ENCODE measurements at places on chromosomes 11 and 22. TPM values are rescaled to one million over a fixed set of nuclear protein-coding genes. Genes with fewer than 3 reads are reported as not detected.

GRCh38 chr11:74773476-74773875 lies 24.8 kb downstream of the RNF169 start:
- H3K27me3 ChIP-seq: no peaks in the 10 kb centered on the region
- peaks cover 22% of the 10 kb centered on the region for H3K4me1 ChIP-seq

DNA sequence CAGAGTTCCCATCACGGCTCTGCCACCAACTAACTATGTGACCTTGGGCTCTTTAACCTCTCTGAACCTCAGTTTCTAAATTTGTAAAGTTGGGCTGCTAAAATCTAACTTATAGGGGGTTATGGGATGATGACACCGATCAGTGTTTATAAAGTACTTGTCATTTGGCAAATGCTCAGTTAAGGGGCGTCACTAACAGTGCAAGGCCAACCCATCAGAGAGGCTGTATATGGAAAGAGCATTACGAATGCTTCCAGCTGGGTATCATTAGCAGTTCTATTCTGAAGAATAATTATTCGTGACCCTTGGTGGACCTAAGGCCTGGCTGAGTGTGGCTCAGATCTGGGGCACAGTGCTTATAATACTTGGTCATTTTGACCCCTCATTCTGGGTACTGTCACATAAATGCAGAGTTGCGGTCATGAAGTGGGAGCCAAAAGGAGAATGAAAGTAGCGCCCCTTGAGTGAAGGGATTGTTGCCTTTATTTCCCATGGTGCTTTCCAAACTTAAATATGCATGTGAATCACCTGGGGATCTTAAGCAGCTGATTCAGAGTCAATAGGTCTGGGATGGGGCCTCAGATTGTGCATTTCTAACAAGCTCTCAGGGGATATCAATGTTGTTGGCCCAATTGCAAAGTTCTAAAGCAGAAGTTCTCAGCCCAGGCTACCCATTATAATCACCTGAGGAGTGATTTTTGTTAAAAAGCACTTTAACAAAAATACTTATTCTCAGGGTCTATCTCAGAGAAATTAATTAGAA lies 115.8 kb downstream of the CSNK2A3 start:
- no peak overlapping the region for H3K4me3 ChIP-seq
- peaks cover 17% of the 10 kb centered on the region for H3K4me1 ChIP-seq
- H3K27ac ChIP-seq: peak overlapping the region; percentile 1
- DNase-seq: no peak
- H3K27me3 ChIP-seq: no peaks in the 10 kb centered on the region

GRCh38 chr11:31922450-31922849 lies 111.3 kb upstream of the PAX6 start:
- H3K27ac ChIP-seq: no peak overlapping the region
- no peaks in the 10 kb centered on the region for H3K4me1 ChIP-seq
- H3K27me3 ChIP-seq: no peaks in the 10 kb centered on the region
- no peak overlapping the region for H3K4me3 ChIP-seq
- H3K36me3 ChIP-seq: no peaks in the 10 kb centered on the region

DNA sequence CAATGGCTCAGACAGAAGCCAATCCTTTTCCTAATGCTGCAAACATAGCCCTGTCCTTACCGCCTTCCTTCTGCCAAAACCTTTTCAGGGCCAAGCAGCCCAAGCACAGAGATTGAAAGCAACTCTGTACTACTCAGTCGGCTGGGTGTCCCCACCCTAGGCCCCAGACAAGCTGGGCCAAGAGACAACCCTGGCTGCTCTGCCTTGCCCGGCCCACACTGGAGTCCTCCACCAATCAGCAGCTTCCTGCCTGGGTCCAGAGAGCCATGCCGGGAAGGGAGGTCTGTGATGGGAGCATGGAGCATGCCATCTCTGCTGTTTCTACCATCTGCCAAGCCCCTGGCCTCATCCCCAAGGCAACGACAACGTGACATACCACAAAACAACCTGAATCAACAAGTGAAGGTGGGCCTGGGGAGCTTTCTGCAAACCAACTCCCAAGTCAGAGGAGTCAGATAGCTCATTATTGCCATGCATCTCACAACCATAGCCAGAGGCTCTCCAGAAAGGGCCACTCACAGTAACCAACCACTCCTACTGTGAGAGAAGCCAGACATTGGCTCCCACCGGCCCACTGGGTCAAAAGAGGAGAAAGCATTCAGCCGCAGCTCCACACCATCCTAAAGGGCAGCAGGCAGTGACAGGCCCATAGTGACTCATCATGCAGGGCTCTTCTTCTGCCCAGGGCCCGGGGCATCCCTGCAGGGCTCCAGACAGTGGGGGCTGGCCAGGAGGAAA lies 18.2 kb downstream of the PATZ1 start:
- no peak overlapping the region for H3K27ac ChIP-seq
- H3K36me3 ChIP-seq: peaks cover 89% of the 10 kb centered on the region
- H3K4me3 ChIP-seq: no peak overlapping the region
- no peak for DNase-seq
- no peaks in the 10 kb centered on the region for H3K4me1 ChIP-seq

DNA sequence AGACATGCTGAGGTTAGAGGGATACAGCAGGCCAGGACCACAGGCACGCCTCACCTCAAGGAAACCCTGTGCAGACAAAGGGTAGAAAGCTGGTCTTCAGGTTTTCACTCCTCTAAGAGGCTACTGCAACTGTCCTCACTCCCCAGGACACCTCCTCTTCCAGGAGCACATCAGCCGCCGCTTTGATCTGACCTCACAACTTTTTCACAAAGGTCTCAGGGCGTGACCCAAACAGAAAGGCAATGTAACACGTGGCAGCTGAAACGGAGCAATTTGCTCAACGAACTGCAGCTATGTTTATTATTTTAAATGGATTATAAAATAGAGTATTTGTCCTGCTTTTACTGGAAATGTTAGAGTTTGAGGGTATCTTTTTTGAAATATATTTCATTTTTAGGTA lies 46.1 kb downstream of the LARGE1 start:
- H3K4me3 ChIP-seq: no peak overlapping the region
- no peaks in the 10 kb centered on the region for H3K27me3 ChIP-seq
- DNase-seq: no peak
- peaks cover 77% of the 10 kb centered on the region for H3K4me1 ChIP-seq
- no peaks in the 10 kb centered on the region for H3K36me3 ChIP-seq

GRCh38 chr11:33941637-33942160 lies 49.8 kb upstream of the LMO2 start:
- peak overlapping the region; percentile 55 for H3K27ac ChIP-seq
- peak; percentile 22 for DNase-seq
- H3K27me3 ChIP-seq: no peaks in the 10 kb centered on the region
- H3K36me3 ChIP-seq: no peaks in the 10 kb centered on the region

- no peak overlapping the region for H3K4me3 ChIP-seq
- peak overlapping the region; percentile 100 for H3K27ac ChIP-seq
- peaks cover under 1% of the 10 kb centered on the region for H3K27me3 ChIP-seq
- peaks cover 27% of the 10 kb centered on the region for H3K36me3 ChIP-seq
- DNase-seq: no peak
Measured at GRCh38 chr11:61960532-61960931, 6.9 kb downstream of the FTH1 start.

- no peak overlapping the region for H3K4me3 ChIP-seq
- H3K27me3 ChIP-seq: peaks cover 35% of the 10 kb centered on the region
- H3K36me3 ChIP-seq: no peaks in the 10 kb centered on the region
- DNase-seq: peak; percentile 86
- H3K27ac ChIP-seq: peak overlapping the region; percentile 79
- H3K4me1 ChIP-seq: peaks cover 13% of the 10 kb centered on the region
Measured at GRCh38 chr22:45448431-45448830, 34.9 kb downstream of the RIBC2 start.

DNA sequence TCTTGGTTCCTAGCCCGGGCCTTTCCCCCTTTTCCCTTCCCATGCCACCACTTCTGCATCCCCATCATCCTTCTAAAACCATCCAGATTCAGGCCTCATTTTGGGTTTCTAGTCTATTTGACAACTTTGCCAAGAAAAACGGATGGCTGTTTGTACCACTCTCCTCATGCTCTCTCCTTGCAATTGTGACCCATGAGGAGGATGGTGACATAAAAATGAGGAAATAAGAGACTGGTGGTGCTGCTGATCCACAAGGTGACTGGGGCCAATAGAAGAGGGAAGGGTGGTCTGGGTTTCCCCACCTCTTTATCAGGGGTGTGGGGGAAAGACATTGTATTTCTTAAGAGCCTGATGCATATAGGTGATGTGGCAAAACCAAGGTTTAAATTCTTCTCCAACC lies 1.0 kb downstream of the MS4A4A start:
- H3K4me3 ChIP-seq: peak overlapping the region; percentile 37
- H3K27ac ChIP-seq: peak overlapping the region; percentile 42
- no peaks in the 10 kb centered on the region for H3K27me3 ChIP-seq

GRCh38 chr11:130037058-130037457 lies 32.6 kb upstream of the APLP2 start:
- peaks cover 5% of the 10 kb centered on the region for H3K27me3 ChIP-seq
- no peaks in the 10 kb centered on the region for H3K36me3 ChIP-seq
- H3K27ac ChIP-seq: no peak overlapping the region
- H3K4me3 ChIP-seq: no peak overlapping the region

DNA sequence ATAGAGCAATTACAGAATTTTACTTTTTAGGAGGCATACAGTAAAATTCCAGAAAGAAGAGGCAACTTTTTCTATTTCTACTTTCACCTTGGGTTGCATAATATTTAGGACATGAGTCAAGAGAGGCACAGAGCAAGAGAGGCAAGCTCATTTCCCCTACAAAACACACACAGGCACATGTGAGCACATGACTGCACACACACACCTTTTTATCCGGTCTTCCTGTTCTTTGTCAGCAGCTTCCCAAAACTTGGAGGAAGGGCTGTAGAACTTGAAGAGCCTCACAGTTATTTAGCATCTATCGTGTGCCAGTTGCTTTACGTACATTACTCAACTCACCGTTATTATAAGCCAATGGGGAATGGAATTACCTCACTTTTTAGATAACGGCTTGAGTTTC lies 37.8 kb upstream of the CCDC179 start:
- no peaks in the 10 kb centered on the region for H3K36me3 ChIP-seq
- no peak overlapping the region for H3K27ac ChIP-seq
- H3K4me3 ChIP-seq: no peak overlapping the region
- DNase-seq: no peak
- no peaks in the 10 kb centered on the region for H3K4me1 ChIP-seq

GRCh38 chr11:71364176-71364671 lies 84.0 kb downstream of the DHCR7 start:
- peaks cover 29% of the 10 kb centered on the region for H3K27me3 ChIP-seq
- H3K36me3 ChIP-seq: no peaks in the 10 kb centered on the region
- DNase-seq: no peak
- H3K4me3 ChIP-seq: no peak overlapping the region

DNA sequence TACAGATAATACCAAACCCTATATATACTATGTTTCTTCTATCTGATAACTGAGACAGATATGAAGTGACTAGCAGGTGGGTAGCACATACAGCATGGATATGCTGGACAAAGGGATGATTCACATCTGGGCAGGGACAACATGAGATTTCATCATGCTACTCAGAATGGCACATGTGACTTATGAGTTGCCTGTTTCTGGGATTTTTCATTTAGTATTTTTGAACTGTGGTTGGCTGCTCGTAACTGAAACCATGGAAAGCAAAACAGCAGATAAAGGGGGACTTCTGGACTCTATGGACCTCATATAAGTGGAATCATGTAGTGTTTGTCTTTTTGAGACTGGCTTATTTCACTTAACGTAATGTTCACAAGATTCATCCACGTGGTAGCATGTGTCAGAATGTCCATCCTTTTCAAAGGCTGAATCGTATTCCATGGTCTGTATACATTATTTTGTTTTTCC lies 883.0 kb downstream of the TBC1D22A start:
- peaks cover 32% of the 10 kb centered on the region for H3K27me3 ChIP-seq
- no peak for DNase-seq
- H3K4me1 ChIP-seq: no peaks in the 10 kb centered on the region

DNA sequence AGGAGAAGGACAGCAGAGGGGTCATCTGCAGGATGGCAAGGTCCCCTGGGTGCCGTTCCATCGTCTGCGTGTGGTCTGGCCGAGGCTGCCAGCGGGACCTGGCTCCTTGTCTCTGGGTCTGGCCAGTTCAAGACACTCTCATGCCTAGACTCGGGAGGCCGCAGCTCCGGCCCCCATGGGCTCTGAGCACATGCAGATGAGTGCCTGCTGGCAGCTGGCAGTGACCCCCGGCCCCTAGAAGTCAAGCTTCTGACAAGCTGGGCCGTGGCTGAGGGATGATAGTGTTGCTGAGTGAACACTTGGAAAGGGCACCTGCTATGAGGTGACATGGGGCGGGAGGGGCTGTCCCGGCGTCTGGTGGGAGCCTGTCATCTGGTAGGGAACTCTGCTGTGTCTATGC lies 1180.6 kb downstream of the BRD1 start:
- H3K36me3 ChIP-seq: no peaks in the 10 kb centered on the region
- no peaks in the 10 kb centered on the region for H3K4me1 ChIP-seq
- no peak overlapping the region for H3K4me3 ChIP-seq
- no peak overlapping the region for H3K27ac ChIP-seq
- peaks cover 36% of the 10 kb centered on the region for H3K27me3 ChIP-seq

Gene OR2D2
- not detected for total RNA-seq

Gene SLC22A25
- total RNA-seq: not detected

Gene CHRM1
- not detected for total RNA-seq

Gene SLC1A2
- 8.4 TPM for total RNA-seq

Gene PLEKHB1
- total RNA-seq: 22.4 TPM

Gene PLA2G3
- not detected for total RNA-seq

Gene TMA7B
- total RNA-seq: not detected

Gene YPEL1
- 8.3 TPM for total RNA-seq

Gene RANGAP1
- 36.4 TPM for total RNA-seq

Gene C1QTNF5
- total RNA-seq: 14.4 TPM

Gene HORMAD2
- total RNA-seq: not detected

Gene FAM227A
- 1.0 TPM for total RNA-seq

Gene ADAMTS15
- total RNA-seq: 22.9 TPM

Gene CNGA4
- not detected for total RNA-seq

Gene PGA5
- total RNA-seq: not detected

Gene SLC43A3
- 21.0 TPM for total RNA-seq

Gene ARHGEF12
- 92.9 TPM for total RNA-seq

Gene PRG2
- not detected for total RNA-seq

Gene SULT4A1
- 0.08 TPM for total RNA-seq

Gene ZPR1
- 26.4 TPM for total RNA-seq
